Activated T-helper 9 cell treated with anti-CD3 and anti-CD28 coated beads, Interleukin-2, amount 50 U/mL, for 16 hours (primary cell): ENCODE measurements at places on chromosomes 5 and 9.

DNA sequence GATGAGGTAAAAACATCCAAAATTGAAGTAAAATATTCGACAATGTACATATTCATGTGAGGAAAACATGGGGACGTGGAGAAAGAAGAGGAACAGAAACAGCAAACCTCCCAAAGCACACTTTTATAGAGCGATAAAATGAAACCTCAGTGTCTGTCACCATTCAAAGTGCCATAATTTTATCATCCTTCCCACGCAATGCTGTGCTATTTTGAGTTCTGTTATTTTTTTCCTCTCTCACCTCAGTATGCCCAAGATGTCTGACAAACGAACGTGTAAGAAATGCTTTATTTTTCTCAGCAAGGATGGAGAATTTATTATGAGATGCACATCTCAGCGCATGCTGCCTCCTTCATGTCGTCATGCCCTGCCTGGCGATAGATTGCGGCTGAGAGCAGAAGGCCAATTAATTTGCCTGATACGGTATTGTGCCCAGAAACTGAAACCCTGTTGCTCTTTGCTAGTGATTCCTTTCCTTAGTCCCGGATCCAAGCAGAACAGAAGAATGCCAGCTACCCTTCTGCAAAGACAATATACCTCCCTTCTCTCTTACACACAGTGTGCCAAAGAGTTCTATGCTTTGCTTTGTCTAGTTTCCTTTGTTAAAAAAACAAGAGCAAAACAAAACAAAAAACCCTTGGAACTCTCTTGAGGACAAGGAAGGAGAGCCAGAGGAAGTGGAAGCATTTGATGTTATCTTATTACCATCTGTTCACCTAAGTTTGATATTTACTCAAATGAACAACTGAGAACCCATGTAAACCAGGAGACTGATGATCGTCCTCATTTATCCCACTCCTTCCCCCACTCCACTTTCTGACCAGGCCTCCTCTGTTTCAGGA is 192.4 kb downstream of the SEMA6A start:
- DNase-seq: no peak

DNA sequence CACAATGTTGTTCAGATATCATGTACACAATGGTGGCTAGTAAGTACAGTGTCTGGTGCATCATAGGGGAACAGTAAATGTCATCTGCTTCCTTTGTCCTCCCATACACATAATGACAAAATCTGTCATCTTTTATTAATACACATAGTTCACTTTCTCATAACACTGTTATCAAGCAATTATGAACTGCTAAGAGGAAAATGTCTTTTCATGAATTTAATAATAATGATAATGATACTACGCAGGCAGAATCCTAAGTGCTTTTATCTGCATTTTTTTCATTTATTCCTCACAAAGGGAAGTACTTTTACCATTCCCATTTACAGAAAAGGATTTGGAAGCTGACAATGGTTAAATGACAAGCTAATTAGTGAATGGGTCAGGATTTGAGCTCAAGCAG is 35.7 kb downstream of the DPYSL3 start:
- DNase-seq: no peak

DNA sequence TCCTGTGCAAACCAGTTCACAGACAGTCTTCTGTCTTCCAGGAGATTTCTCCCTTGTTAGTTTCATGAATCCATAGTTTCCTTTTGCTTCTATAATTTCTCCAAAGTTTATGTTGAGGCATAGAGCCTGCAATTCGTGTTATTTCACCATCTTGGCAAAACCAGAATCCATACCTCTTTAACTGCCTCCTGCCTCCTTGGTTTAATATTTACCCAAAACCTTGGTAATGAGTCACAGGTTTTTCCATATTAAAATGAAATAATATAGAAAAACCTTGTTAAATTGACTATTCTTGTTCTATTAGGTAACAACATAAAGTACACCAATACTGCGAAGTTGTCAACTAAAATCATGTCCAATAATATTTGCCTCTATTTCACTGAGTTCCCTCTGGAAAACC is 459.7 kb downstream of the HINT1 start:
- DNase-seq: no peak

DNA sequence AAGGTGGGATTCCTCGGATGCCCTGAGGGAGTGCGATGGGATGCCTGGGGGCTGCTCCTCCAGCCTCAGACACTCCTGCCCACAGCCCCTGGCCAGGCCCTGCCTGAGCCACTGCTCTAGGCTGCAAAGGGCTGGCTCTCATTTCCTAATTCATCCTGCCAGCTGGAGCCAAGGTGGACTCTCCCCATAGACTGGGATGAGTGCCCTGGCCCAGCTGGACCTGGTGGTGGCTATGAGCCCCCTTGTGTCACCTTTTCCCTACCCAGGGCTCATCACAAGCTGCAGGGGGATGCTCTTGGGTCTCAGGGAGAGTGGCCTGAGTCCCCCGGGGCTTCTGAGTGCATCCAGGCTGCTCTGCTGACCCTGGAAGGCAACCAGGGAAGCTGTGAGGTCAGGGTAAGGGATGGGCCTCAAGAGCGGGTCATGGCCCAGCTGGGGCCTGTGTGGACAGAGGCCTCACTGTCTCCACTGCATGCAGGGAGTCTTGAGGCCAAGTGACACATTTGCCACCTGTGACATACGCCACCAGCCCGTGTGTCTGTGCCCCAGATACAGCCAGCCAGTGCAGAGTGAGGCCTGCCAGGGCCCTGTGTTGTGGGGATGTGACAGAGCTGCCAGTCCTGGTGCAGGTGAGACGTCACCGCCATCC is 102.7 kb upstream of the IER5L start:
- no peak for DNase-seq

GRCh38 chr5:55441954-55442353 is 92.8 kb downstream of the PLPP1 start:
- DNase-seq: no peak

- no peak for DNase-seq
Measured at GRCh38 chr9:135046739-135047350, 40.6 kb upstream of the OLFM1 start.

DNA sequence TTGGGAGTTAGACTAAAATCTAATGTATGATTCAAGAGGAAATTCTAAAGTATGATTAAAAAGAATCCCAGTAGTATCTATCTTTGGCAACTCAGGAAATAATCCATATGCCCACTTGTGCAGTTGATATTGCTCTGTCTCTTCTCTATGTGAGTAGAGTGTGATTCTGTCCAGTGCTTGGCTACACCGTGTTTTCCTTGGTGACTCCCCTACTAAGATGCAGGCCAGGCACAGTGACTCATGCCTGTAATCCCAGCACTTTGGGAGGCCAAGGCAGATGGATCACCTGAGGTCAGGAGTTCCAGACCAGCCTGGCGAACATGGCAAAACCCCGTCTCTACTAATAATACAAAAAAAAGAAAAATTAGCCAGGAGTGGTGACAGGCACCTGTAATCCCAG is 495.4 kb downstream of the MAT2B start:
- DNase-seq: no peak

GRCh38 chr5:134111741-134112647 is 2.5 kb upstream of the TCF7 start:
- no peak for DNase-seq

- DNase-seq: no peak
Measured at GRCh38 chr5:166493612-166494011, 1797.8 kb upstream of the WWC1 start.

- DNase-seq: peak; percentile 69
Measured at GRCh38 chr9:128191406-128192046, at the start of gene CIZ1. Gene CIZ1 (minus strand): TSS chr9:128191572. CDS start chr9:128190857, 715 bp downstream.

GRCh38 chr9:130343445-130343918 is 77.9 kb downstream of the HMCN2 start:
- peak; percentile 6 for DNase-seq

GRCh38 chr5:109947667-109948066 is 257.9 kb downstream of the MAN2A1 start:
- no peak for DNase-seq
